CD4-positive, alpha-beta T cell treated with Interferon alpha-2 for 1 hour (primary cell): ENCODE measurements at places on chromosomes 6 and 20.
A peak's percentile ranks its signal among the peaks of the same experiment; 100 is the strongest.

GRCh38 chr20:41347523-41348429 lies 7.2 kb downstream of the LPIN3 start:
- no peak for DNase-seq

- DNase-seq = no peak
Observed at GRCh38 chr6:119261944-119262284, 87.6 kb downstream of the MAN1A1 start.

DNA sequence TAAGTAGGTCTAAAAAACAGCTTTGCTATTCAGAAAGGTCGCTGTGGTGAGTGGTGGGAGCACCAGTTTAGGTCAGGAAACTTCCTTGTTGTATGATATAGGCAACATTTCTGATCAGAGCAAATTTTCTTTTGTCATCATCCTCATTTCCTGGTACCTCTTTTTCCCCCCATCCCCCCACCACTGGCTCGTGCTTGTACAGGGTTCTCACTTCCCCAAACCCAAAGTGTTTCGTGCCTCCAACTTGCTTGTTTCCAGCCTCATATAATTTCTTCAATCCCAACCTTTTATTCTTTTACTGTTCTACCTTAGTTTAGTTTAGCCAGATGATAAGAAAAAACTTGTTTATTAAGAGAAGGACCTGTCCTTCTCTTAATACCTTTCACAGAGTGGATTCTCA lies 209.4 kb upstream of the JAG1 start:
- no peak for DNase-seq

- no peak for DNase-seq
Observed at GRCh38 chr6:14499841-14500240, 382.3 kb downstream of the CD83 start.

DNA sequence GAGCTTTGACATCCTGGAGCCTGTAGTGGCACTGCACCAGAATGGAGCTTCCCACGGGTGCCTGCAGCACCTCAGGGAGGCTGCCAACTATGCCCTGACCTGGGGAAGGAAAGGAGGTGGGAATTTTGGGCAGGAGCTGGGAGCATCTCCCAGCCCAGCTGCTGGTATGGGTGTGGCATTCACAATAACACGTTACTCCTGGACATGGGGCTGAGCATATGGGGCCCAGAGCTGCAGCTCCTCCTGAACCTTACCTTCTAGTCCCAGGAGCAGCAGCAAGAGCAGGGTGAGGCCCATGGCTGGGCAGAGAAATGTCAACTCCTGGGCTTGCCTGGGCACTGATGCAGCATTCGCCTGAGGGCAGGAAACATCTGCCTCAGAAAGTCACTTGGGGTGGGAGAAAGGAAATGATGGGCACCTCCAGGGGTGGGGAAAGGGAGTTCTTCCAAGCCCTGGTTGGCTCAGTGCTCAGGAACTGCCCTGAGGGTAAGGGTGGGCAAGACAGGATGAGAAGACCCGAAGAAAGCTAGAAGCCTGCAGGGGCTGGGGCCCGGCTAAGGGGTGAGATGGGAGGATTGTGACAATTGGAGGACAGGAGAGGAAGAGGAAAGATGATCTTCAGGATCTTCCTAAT lies at the start of gene TREML1:
TREML1 (minus strand) TSS at position 356 of the 634 bp plus-strand sequence; CDS start at position 297, 59 bp downstream.
- no peak for DNase-seq

- no peak for DNase-seq
Observed at GRCh38 chr20:20503777-20504530, 136.1 kb downstream of the INSM1 start.

GRCh38 chr6:86331919-86332318 lies 605.4 kb upstream of the HTR1E start:
- DNase-seq = no peak

GRCh38 chr20:18057101-18057993 lies at the start of gene OVOL2:
OVOL2 (minus strand) TSS chr20:18057916; CDS start chr20:18057634, 282 bp downstream.
- no peak for DNase-seq

- DNase-seq = no peak
Observed at GRCh38 chr20:20737158-20737557, 24.7 kb upstream of the RALGAPA2 start.

DNA sequence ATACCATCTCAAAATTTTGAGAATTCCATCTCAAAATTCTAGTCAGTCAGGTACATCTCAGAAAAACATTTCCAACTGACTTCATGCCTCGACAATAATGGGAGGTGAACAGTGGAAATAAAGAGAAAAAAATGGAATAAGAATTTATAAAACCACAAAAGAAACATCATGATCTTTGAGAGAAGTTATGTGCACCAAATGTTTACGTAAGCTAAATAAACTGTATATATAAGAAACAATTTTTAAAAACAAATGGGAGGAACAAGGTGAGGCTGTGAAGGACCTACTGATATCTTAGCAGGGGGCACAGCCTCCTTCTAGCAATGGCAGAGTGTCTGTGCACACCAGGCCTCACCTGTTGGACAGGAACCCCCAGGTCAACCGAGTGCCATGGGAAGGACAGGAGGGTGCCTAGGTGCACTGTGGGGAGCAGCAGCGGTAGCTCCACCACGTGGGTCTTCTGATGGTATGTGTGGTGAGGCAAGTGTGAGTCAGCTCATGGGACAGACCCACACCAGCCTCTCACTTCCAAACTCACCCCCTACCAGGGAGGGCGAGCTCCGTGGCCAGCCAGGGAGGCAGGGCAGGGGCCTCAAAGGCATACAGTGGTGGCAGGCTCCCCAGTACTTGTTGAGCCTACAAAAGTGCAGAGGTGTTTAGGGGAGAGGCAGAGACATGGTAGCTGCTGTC lies 23.2 kb downstream of the DIDO1 start:
- no peak for DNase-seq

DNA sequence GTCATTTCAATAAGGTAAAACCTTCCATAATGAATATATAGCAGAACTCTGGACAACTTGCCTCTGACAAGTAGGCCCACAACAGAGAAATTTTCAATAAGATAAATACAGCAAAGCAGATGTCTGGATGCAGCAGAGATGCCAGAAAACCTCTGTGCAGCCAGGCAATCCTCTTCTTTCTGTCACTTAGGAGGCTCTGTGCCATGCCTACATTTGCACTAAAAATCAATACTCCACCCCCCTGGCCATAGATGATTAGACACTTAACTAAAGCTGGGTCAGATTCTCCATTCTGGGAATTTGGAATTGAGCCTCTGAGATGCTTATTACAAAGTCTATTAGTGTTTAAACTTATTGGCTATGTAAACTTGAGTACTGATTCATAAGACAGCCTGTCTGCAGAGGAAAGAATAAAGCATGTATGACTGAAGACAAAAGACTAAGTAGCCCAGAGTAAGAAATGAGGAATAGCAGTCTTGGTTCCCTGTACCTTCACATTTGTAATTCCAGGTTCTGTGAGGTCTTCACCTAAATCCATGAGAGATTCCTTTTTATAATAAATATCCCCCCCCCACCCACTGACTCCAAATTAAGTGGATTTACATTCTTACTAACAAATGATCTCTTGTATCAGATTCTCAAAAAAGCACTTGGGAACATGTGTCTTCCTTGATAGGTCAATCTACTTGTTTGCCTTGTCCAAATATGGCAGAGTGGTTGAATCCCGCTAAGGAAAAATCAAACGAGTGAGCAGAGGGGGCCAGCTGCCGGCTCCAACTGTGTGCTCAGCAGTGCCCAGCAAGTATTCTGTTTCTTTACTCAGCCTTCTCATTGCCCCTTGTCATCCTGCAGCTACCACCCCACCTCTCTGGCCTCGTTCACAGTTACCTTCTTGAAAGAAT lies 20.4 kb downstream of the MAN1A1 start:
- DNase-seq = no peak

GRCh38 chr6:143614235-143614634 lies 63.5 kb upstream of the PHACTR2 start:
- no peak for DNase-seq

DNA sequence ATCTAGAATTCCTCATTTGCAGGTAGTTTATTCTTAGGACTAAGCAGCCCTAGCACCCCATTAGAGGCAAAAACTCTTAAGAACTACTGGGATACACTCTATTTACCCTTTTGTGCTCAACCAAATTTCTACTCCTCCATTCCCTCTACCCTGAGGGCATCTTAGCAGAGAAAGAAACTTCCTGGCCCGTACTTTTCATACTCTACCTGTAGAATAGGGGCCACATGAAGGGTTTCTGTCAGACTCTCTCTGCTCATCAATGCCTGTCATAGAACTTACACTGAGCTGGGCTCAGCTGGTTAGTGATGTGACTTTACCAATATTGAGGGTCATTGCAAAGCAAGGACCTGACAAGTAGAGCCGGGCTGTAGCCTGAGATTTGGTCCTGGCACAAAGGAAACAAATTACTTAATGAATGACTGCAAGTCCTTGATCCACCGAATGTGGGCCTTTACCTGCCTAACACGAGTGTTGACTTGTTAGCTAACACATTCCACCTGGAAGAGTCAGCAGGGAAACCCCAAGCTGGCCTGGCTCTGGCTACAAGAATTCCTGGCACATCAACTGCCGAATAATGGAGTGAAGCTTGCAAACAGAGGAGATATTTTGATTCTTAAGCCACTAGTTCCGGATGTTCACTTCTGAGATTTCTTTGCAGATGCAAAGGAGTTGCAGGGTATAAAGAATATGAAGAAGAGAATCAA lies 280.5 kb upstream of the JAG1 start:
- DNase-seq = no peak

- DNase-seq = no peak
Observed at GRCh38 chr6:100433726-100434435, 30.8 kb downstream of the SIM1 start.

DNA sequence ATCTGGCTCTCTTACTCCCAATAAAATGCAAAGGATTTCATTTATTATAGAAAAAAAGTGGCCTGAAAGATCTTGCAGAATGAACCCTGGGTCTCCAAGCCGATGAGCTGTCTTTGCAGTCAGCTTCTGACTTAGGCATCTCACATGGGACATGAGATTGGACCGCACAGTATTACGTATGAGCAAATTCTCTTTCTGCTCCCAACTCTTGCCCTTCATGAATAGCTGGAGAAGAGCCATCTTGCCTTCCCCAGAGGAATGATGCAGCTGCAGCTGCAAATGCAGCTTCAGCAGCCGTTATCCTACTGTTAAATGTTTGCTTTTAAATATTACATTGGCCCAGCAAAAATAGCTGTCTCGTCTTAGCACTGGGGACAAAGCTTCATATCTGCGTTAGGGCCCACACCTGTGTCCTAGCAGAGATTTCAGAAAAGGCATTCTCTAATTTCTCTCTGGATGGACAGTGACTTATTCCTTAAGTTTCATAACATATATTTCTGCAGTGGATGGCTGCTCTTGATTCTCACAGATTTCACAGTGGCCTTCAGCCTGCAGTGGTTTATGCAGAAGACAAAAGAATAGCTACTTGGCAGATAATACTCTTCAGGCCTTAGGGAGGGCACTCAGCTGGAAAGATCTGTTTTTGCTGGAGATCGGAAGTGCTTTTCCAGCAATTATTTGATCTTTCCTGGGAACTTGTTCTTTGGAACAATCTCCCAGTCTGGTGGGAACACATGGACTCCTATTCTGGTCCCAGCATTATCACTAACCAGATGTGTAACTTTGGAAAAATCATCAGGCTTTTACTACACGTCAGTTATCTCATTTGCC lies 129.2 kb downstream of the FYN start:
- DNase-seq = no peak

DNA sequence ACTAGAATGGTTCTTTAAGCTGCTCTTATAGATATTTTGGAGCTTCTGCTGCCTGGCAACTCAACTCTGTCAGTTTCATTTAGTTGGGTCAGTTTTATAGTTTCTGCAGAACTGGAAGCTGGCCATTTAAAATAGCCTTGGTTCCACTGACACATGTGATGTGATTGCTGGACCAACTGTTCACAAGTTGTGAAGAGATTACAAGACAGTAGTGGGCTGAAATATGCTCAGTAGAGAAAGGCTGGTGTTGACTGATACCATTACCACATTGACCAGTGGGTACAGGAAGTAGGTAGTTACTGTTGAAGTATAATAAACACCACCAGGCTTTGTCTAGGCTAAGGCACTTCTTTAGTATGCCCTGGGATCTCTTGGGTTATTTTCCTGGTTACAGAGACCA lies 39.0 kb downstream of the BCKDHB start:
- no peak for DNase-seq

DNA sequence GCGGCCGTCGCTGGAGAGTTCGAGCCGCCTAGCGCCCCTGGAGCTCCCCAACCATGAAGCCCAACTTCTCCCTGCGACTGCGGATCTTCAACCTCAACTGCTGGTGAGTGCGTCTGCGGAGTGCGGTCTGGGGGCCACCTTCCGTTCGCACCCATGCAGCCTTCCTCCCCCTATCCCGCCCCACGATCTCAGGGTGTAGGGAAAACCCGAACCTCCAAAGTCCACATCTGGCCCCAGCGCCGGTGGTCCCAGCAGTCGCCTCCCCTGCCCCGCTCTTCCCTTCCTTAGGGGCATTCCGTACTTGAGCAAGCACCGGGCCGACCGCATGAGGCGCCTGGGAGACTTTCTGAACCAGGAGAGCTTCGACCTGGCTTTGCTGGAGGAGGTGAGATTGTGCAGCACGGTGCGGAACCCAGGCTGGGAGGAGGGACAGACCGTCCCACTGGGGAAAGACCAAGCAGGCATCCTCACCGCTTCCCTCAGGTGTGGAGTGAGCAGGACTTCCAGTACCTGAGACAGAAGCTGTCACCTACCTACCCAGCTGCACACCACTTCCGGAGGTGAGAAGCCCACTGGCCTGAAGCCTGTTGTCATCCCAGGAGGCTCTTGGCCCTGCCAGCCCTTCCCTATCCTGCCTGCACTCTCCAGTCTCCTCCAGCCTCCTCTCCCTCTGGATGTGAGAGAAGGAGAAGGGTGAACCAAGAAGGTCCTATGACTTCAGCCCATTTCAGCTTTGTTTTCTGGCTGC lies 719 bp downstream of the SMPD2 start:
- DNase-seq = peak; percentile 42

- peak; percentile 61 for DNase-seq
Observed at GRCh38 chr6:18155864-18156421, 721 bp downstream of the KDM1B start.

DNA sequence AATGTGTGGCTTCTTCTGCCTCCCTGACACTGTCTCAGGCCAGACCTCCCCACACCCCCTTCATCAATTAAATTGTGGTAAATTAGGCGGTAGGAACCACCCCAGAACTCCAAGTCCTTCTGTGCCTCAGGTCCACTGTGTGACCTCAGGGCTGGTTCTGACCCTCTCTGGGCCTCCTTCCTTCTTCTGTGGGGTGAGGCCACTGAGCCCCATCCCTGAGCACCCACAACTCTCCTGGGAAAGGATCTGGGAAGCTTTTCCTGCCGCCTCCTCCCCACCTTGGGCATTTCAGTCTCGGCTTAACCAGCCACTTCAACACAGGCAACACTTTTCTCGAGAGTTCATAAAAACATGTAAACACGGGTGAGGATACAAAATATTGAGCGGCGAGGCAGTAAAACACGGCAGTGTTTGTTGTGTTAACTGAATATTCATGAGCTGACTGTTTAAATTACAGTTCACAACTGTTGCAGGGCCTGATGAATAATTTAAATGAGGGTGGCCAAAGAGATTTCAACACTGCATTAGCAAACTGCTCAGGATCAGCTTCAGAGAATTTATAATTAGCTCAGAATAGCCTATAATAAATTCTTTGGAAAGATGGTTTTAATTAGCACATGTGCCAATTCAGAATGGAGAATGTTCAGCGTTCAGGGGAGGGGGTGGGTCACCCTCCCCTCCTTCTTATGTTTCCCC lies 112.1 kb downstream of the TOX2 start:
- no peak for DNase-seq
